ENCODE measurements at places on chromosomes 5 and 9.

DNA sequence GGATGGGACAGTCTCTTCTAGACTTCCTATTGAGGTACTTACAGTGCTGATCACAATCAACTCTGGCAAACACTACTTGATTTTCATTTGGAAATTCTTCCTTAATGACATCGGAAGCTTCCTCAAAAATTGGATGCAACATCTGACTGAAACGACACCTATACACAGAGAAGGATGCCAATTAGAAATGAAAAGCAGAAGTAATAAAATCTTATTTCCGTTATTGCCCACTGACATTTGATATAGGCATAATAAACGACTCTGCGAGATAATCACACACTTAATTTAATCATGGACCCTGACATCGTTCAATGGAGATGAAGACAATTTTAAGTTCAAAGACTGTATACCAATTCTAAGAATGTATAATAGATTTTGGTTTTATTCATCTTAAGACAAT is 46.4 kb downstream of the ERP44 start:
- DNase-seq = no peak

- DNase-seq = no peak
Observed at GRCh38 chr5:110476164-110476563, 250.3 kb downstream of the TMEM232 start.

DNA sequence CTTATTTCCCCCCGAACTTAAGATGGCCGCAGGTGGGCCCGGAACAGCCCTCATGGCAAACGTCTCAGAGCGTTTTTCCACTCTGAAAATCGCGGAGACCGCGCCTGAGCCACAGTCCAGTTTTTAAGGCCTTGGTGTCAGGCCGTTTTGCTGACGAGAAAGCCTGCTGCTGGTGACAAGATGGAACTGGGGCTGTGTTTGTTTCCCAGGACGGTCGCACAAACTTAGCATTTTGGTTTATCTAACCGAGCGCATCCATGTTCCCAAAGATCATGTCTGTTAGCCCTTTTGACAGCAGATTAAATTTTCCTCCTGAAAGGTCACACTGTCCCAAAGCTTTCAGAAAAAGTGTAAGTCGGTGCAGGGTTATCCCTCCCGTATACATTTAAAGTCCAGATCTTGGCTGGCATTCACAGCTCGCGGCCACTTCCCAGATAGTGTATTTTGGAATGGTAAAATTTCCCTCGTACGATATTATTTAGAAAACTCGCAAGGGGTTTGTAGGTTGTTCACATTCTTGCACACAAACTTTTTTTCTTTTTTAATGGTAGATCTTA is 812 bp downstream of the SREK1 start:
- no peak for DNase-seq

GRCh38 chr9:94084314-94084713 is at the start of gene PTPDC1:
Gene PTPDC1 (plus strand): TSS chr9:94084464. CDS start chr9:94084531, 67 bp downstream.
- no peak for DNase-seq

DNA sequence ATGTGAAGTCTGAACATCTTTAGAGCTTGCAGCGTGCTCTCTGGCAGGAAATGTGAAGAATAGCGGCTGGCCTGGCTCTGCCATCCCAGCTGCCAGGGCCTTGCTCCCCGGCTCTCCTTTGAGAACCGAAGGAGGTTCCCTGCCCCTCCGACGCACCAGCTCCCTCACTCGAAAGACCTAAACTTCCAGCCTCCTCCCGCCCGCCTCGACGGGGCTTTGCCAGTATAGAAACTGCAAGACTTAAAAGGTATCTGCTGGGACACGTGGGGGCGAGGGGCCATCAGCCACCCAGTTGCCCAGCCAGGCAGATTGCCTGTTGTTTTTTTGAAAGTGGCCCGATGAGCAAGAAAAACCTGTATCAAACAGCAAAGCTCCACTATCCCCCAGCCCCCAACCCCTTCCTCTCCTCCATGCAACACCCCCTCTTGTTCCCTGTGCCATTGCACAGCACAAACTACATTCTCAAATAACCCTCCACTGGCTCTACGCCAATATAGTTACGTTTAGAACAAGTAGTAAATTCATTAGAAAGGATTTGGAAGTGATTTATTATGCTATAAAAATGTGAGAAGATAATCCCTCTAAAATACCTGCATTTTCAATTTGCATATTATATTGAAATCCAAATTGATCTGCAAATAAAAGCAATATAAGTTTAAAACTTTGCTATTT is 331.9 kb downstream of the MED10 start:
- DNase-seq = no peak

DNA sequence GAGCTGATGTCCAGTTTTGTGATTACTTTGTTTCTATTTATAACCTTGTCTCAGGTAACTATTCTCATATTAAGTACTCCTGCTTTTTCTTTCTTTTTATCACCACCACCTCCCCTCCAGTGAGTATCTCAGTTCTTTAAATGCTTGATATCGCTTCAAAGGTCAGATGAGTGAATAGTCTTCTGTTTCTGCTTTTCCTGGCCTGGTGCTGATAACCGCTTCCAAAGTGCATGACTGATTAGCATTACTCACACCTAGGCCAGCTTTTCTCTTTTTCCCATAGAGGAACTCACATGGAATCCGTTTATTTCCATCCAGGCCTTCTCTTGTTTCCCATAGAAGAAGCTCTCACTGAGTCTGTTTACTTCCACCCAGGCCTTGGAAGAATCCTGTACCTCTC is 3.2 kb downstream of the SLC36A1 start:
- no peak for DNase-seq

Measured in central memory CD4-positive, alpha-beta T cell (primary cell).